Effector CD4-positive, alpha-beta T cell (primary cell): ENCODE measurements at places on chromosomes 12 and 14.

- no peak for DNase-seq
These were observed 15.3 kb downstream of the PELI2 start for GRCh38 chr14:56133547-56133946.

- no peak for DNase-seq
These were observed 34.3 kb upstream of the LRRC10 start for GRCh38 chr12:69645031-69645430.

GRCh38 chr12:79927772-79928474 is 7.0 kb downstream of the PPP1R12A start:
- DNase-seq: peak; percentile 31

DNA sequence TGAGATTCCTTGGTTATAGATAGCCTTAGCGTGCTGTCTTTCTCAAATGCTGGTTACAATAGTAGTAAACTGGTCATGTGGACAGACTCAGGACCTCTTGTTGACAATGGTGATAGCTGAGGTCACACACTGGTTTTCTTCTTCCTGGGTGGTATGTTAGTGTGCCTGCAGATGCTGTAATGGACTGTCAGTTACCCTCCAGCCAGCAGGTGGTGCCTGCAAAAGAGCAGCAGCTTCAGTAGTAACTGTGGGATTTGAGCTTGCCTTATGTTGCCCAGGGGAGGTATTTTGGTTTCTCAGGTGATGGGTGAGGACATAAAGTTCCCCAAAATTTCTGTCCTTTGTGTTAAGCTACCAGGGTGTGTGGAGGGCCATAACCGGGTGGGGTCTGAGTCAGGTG is 33.7 kb upstream of the SCAF11 start:
- DNase-seq: no peak

DNA sequence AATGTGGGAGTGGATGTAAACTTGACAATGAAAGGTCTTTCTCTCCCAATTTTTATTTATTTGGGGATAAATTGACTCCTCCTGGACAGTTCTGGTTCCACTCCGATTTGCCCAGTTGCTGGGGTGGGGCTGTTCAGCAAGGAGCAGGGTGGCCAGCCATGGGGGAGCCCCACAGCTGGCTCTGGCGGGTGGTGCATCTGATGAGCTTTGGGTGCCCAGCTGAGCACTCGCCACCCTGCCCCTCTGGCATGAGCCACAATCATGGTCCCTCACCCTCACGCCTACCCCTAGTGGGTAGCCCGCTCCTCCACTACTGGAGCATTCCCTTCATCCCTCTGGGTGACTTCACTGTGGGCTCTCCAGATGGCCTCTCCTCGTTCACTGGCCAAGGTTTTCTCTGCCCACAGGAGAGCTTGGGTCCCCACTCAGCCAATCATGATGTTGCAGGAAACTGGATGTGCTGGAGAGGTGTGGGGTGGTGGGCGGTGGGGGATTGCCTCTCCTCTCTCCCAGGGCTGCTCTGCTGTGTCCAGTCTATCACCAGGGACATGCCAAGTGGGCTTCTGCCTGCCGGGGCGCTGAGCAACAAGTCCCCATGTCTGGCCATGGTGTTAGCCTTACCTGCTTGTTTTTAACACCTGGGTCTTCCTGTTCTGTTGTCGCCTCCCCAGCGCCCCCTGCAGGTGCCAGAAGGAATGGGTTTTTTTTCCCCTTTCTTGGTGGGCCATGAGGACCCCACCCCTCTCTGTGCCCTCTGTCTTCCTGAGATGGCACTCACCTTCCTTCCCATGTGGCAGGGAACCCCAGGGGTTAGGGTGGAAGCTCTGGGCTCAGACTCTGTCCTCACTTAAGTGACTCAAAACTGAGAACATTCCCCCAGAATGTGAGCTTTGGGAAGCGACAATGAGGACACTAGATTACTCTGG is 3.4 kb downstream of the CYP46A1 start:
- DNase-seq: no peak

DNA sequence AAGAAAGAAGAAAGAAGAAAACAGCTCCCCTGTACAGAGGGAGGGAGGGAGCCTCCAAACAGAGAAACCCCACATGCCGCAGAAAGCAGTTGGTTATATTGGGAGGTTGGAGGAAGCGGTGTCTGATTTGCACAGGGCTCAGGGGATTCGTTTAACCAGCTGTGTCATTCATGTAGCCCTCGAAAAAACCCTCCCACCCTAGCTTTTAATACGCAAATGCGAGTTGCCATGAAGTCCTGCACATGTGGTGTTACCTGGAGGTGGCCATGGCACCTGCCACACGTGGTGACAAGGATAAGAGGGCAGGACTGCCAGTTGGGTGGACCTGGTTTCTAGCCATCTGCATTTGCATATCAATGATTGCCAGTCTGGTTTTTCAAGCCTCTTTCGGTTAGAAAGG is 40.9 kb downstream of the TMEM30B start:
- no peak for DNase-seq

DNA sequence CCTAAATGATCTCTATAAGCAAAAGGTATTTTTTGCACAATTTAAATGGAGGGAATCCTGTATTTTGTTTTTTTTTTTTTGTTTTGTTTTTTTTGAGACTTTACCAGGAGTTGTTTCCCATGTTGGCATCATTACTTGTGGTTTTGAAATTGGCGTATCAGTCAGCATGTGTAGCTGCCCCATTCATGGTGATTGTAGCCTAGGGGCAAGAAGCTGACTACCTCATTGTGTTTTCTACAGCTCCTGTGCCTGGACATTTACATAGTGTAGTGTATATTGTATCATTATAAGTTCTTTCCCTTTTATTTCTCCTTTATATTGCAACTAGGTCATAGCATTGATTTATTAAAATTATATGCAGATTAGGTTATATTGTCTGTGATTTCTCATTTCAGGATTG is 24.5 kb downstream of the SAMD4A start:
- no peak for DNase-seq

DNA sequence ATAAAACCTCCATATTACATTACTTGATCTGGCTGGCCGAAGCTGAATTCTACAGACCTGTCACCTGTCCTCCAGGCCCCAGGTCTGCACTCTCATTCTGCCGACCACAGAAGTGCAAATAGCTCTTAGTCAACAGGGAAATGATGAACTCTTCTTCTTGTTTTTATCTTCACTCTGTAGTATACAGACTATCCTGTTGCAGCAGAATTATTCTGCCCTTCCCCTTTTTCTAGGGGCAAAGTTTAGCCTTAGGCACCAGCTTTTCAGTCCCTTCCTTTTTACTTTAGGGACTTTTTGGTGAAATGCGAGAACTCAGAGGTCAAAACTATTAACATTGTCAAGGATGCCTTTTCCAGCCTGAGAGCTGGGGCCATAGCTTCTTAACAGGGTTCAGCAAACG is 229.6 kb upstream of the EGLN3 start:
- DNase-seq: no peak

DNA sequence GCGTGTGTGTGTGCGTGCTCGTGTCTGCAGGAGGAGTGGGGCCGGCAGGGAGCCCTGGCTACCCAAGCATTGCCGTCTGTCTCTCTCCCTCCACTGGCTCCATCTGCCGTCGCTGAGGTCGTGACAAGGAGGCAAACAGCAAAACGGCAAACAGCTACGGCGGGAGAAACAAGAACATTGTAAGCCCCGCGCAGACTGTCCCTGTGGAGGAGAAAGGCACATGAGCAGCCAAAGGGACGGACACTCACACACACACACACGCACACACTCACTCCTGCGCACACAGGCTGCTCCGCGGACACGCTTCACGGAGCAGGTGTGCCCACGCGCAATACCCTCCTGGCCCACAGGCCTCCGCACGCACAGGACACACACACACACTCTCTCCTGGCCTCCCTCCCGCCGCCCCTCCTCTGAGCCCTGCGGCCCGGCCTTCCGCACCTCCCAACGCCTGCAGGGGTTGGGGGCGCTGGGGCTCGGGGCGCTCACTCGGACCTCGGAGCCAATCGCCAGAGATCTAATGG is 905 bp downstream of the CISTR start:
- DNase-seq: no peak

DNA sequence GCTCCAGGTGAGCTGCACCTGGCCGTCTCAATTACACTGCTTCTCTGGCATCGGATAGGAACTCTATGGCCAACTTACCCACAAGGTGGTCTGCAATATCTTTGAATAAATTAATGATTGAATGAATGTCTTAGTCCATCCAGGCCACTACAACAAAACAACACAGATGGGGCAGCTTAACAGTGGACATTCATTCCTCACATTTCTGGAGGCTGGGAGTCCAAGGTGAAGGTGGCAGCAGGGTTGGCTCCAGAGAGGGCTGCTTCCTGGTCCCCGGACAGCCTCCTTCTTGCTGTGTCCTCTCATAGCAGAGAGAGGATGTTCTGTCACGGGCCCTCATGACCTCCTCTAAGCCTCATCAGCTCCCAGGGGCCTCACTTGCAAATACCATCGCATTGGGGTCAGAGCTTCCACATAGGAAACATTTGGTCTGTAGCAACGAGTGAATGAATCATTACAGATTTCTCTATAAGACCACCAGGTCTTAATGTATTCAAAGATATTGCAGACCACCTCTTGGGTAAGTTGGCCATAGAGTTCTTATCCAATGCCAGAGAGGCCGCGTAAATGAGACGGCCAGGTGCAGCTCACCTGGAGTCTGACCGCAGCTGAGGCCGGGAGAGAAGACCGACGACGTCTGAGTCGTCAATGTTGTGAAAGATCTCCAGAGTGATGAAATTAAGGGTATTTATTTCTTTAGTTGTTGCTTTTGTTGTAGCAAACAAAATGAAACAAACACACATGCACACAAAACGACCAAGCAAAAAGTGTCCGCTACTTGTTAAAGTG is 182.7 kb upstream of the C14orf180 start:
- DNase-seq: no peak
